Cerebellum (tissue), 4 donors: ENCODE measurements at places on chromosomes 7 and 10. TPM values are rescaled to one million over a fixed set of nuclear protein-coding genes. Genes with fewer than 3 reads are reported as not detected.

GRCh38 chr10:13614530-13615332 lies 28.0 kb downstream of the PRPF18 start:
- no peak for DNase-seq

- no peak for DNase-seq
Observed at GRCh38 chr10:24690961-24691512, 32.6 kb downstream of the ARHGAP21 start.

DNA sequence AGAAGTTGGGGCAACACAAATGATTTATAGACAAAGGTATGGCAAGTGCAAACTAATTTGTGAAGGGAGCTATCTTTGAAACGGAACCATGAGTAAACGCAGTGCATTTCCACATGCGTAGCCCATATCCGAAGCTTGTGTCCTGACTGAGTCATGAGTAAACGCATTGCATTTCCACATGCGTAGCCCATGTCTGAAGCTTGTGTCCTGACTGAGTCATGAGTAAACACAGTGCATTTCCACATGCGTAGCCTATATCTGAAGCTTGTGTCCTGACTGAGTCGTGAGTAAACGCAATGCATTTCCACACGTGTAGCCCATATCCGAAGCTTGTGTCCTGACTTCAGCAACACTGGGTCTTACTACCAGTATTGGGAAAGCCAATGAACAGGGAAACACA lies 95.0 kb downstream of the CELF2 start:
- DNase-seq, result no peak

GRCh38 chr10:78863906-78864239 lies 204.9 kb upstream of the ZMIZ1 start:
- no peak for DNase-seq

DNA sequence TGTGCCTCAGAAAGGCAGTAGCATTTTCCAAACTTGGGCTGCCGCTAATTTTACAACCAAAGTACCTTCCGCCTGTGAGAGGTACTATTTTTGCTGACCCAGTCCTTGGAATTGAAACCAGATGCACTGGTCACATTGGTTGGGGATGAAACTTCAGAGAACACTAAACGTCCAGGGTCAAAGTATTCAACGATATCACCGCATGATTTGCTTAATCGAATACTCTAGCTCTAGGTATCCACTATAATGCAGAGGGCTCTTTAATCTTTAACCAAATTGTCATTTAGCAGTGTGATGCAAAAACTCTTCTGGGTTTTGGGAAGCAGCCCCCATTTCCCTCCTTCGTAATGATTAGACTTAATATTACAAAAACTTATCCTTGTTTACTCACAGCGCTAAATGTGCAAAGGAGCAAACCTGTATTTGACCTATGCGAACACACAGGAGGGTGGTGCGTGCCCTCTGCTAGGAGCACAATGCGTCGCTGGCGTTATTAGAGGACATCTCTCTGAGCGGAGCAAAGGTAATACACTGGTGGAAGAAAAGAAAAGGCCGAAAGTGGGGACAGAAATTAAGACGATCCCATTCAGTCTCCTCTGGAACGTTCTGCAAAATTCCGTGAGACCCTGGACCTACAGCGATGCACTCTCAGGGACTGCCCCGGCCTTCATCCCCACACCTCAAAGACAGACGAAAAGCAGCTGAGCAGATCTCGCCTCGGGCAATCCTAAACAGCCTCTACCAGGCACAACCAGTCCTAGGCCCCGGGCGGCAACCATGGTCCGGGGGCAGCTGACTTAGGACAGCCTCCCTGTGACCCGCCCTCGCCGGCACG lies 916 bp upstream of the EEPD1 start:
- peak; percentile 19 for DNase-seq

DNA sequence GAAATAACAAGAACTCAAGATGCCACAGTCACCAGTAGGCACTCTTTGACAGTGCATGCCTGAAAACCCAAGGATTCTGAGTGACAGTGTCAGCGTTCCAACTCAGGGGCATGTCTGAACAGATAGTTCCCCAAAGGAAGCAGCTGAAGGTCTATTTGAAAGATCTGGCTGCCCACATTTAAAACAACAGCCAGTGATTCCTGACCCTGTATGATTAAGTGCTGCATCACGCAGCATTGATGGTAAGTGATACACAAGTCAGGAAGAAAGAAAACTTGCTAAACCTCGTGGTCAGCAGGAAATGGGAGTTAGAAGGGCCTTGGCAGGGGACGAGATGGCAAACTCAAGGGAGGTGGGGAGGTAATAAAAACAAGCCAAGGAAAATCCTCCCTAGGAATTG lies 1013.1 kb downstream of the TYW1 start:
- no peak for DNase-seq

GRCh38 chr7:93938293-93938692 lies 16.8 kb downstream of the GNG11 start:
- no peak for DNase-seq

GRCh38 chr7:105876964-105877601 lies 684 bp upstream of the ATXN7L1 start:
- DNase-seq, result no peak

DAGLB gene
- total RNA-seq, result 17.5 TPM

CDHR3 gene
- total RNA-seq, result 21.7 TPM
